ENCODE measurements at places on chromosomes 5 and 9.
A peak's percentile ranks its signal among the peaks of the same experiment; 100 is the strongest.

DNA sequence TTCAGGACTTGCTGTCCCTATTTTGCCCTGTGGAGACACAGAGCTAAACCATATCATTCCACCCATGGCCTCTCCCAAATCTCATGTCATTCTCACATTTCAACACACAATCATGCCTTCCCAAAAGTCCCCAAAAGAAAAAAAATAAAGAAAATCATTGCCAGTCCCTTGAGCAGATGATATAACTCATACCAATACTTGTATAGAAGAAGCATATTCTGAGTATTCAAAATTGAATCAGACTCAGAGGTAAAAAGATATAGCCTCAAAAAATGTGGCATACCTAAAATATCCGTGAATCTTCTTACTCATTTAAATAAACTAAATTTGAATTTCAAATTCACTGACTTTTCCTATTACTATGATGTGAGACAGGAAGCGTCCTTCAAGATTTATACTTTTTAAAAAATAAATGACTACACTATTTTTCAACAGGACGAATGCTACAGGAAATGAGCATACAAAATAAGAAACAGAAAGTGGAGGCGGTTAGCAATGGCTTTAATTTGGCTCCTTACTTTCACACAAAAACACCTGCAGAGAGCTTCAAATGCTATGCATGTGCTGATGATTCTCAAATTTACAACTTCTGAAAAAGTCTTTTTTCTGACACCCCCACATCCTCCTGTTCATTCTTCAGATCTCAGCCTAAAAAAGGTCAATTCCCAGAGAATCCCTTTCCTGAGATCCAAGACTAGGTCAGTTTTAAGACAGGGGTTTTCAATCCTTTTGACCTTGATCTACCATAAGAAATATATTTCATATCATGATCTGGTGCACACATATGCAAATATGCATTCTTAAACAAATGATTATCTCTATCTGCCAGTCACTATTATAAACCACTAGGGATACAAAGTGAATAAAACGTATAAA, 39.6 kb upstream of the DMXL1 start:
- peak; percentile 19 for DNase-seq

GRCh38 chr9:1461812-1462211, 411.7 kb downstream of the DMRT2 start:
- DNase-seq, result no peak

- DNase-seq, result no peak
Observed at GRCh38 chr9:129289131-129289731, 111.2 kb upstream of the IER5L start.

DNA sequence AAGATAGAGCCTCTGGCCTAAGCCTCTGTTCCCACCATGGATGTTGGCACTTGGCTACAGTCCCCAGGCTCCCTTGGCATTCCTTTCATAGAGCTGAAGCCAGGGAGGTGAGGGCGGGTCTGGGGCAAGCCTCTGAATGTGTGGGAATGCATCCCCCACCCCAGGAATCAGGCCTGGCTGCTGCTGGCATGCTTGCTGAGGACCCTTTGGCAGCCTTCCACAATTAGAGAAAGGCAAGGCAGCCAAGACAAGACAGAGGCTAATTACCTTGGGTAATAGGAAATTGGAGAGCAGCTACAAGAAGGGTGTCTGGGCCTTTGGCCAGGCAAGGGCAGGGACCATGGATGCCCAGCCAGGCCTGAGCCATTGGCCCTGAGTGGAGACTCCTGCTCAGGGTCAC, 204.4 kb upstream of the TRIM32 start:
- DNase-seq, result no peak

DNA sequence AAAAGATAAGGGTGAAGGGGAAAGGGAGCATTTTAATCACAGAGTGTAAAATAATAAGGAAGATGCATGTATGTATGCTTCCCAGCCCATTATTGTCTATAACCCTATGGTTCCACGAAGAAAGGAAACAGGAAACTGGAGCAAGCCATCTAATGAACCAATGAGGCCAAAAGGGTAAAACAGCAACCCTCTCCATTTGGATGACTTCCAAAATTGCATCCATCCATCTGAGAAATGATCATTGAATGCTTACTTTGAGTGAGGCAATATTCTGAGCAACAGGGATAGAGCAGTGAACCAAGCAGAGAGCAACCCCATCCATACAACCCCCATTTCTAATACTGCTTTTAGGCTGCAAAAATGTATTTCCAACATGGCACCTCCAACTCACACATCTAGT, 46.9 kb downstream of the ARL15 start:
- no peak for DNase-seq

- DNase-seq, result no peak
Observed at GRCh38 chr9:134985451-134985850, 67.7 kb upstream of the FCN1 start.

DNA sequence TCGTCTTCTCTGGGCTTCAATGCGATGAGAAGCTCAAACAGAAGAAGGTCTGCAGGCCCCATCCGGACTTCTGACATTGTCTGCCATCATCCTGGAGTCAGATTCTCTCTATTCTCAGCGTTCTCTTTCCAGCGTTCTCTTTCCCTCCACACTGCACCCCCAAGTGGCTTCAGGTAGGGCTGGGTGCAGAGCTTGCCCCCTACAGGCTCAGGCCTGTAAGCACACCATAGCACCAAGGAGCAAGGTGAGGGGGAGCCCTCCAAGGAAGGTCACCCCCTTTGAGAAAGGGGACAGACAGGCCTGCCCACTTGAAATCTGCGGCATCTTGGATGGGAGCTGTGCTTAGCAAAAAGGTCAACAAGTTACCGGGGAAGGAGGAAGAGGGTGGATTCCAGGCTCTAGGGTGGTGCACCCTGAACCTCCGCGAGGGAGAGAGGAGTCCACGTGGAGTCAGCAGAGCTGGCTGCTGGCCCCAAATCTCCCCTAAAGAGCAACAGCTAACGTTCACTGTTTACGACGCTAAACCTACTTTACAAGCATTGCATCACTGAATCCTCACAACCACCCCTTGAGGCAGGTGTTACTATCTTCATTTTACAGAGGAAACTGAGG, 27.5 kb downstream of the GPX3 start:
- DNase-seq, result peak; percentile 31
